Activated CD8-positive, alpha-beta T cell treated with anti-CD3 and anti-CD28 coated beads, Interleukin-2, amount 10 ng/mL, durations not matched to agents 7 days and 5 days (primary cell): ENCODE measurements at places on chromosomes 11 and 22. TPM values are rescaled to one million over a fixed set of nuclear protein-coding genes. Genes with fewer than 3 reads are reported as not detected.

- no peak for DNase-seq
Observed at GRCh38 chr22:50467773-50468440, 6.9 kb downstream of the SBF1 start.

The PANX1 gene
- total RNA-seq, result 12.0 TPM

- DNase-seq, result no peak
Observed at GRCh38 chr11:119107538-119108145, 498 bp downstream of the C2CD2L start.

GRCh38 chr22:28505416-28506149, 174.1 kb downstream of the TTC28 start:
- no peak for DNase-seq

The JAML gene
- total RNA-seq, result 140 TPM

- DNase-seq, result no peak
Observed at GRCh38 chr11:93532806-93533205, 10.4 kb downstream of the SMCO4 start.

GRCh38 chr11:324156-324555, 3.5 kb upstream of the IFITM3 start:
- no peak for DNase-seq

The KRTAP5-9 gene
- total RNA-seq, result not detected

The USP2 gene
- 0.55 TPM for total RNA-seq

The TSKU gene
- total RNA-seq, result 2.5 TPM

DNA sequence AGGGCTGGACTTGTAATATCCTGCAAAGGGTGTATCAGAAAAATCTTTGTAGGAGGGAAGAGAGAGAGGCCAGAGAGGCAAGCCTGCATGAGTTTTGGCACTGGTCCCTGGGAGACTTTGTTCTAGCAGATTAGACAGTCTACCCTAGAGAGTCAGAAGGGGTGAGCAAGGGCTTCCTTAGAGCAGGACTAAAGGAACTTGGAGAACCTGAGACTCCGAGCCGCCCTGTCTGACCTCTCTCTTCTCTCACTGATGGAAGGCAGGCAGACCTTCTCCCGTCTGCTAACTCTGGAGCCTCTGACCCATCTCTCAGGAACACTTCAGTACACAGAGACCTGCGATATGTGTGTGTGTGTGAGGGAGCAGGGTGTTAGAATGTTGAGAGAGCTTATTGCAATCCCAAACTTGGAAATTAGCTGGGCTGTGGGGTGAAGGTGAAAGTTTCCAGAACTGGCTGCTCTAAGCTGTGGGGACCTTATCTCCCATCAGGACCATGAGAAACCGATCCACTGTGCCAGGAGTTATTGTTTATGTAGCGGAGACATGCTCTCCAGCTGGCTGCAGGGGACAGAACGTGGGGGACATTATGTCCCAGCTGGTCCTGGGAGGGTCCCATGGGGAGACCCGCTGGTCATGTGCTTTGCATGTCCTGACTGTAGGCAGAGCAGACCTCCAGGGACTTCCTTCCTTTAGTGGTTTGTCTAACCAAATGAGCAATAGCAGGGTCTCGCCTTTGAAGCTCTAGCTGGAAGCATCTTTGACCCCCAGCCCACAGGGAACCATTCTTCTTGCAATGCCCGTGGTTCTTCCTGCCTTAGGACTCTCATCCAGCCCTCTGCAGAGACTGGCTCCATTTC, 51.1 kb downstream of the TIMP3 start:
- no peak for DNase-seq

- DNase-seq, result no peak
Observed at GRCh38 chr22:33114565-33114964, 56.4 kb upstream of the SYN3 start.

DNA sequence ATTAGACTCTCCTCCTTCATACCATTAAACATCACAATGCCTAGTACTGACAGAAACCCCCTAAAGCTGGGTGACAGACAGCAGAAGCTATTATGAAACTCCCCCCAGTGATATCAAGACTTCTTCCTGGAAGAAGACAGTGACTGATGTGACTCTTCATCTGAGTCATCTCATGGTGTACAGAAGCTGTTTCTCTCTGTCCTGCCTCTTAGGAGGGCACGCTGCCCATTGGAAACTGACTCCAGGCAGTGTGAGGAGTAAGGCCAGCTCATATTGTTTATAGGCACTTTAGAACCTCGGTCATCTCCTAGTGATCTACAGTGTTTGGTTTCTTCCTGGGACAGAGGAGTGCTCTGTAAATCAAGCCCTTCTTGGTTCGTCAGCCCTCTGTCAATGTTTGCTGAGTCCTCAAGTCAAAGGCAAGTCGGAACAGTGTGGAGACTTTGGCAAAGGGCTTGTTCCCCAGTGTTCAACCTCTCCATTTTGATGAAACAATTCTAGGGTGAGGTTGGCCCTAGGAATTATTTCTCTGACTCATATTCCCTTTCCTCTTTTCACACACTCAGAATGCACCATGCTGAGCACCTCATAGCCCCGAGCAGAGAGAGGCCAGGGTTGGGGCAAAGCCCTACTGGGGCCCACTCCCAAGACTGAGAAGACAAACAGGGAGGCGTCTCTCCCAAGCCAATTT, 172.5 kb upstream of the TMEM45B start:
- no peak for DNase-seq

The HTR3B gene
- not detected for total RNA-seq

GRCh38 chr11:112620621-112621394, 340.4 kb upstream of the NCAM1 start:
- DNase-seq, result no peak

DNA sequence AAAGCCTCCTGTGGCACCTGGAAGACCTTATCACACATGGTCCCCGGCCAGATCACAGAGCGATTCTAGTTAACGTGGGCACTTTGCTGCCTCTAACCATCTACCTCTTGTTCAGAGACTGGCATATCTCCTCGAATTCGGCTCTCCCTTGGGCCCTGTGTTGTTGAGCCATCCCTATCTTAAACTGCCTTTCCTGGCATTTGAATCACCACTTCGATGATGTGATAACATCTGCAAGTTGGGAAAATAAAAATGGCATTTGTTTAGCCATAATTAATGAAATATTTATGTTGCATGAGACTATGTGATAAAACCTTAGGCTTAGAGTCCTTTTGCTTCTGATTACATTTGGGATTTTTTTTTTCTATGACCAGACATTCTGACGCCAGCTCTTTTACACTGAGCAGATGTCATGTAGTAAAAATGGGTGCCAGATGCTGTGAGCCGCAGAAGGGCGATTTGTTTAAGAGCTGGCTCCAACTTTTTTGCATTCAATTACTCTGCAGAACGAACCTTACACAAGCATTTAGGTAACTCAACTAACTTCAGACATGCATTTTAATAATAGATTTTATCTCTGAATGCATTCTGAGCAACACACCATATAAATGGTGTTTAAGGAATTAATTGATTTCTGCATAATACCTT, 58.5 kb upstream of the PARVA start:
- no peak for DNase-seq

GRCh38 chr11:79377406-79377805, 63.4 kb downstream of the TENM4 start:
- DNase-seq, result no peak

The PHETA2 gene
- total RNA-seq, result 1.9 TPM

The ACRV1 gene
- not detected for total RNA-seq
